ENCODE measurements at places on chromosomes 5 and 9. TPM values are rescaled to one million over a fixed set of nuclear protein-coding genes. Genes with fewer than 3 reads are reported as not detected.

Gene ABO
- total RNA-seq = not detected

Gene CDO1
- total RNA-seq = 0.16 TPM

Gene STING1
- 183 TPM for total RNA-seq

Gene IRX2
- total RNA-seq = not detected

Gene HRH2
- 16.9 TPM for total RNA-seq

Gene ZNF454
- not detected for total RNA-seq

Gene ARSI
- total RNA-seq = not detected

Gene SPAG8
- 0.85 TPM for total RNA-seq

Gene FOXD4
- total RNA-seq = 0.19 TPM

Gene PCDHGA6
- 0.05 TPM for total RNA-seq

Gene CCL27
- 0.23 TPM for total RNA-seq

Gene PCDHA4
- total RNA-seq = not detected

Gene CCNO
- not detected for total RNA-seq

Gene FGFR4
- 1.5 TPM for total RNA-seq

Gene LCN2
- not detected for total RNA-seq

Data from activated CD4-positive, alpha-beta T cell treated with anti-CD3 and anti-CD28 coated beads for 36 hours (primary cell).